BE2C (cell line): ENCODE measurements at places on chromosomes 13 and 19.

GRCh38 chr13:41408121-41408520 lies 49.2 kb upstream of the RGCC start:
- no peak for DNase-seq

GRCh38 chr13:39692660-39693438 lies 37.4 kb downstream of the COG6 start:
- no peak for DNase-seq

DNA sequence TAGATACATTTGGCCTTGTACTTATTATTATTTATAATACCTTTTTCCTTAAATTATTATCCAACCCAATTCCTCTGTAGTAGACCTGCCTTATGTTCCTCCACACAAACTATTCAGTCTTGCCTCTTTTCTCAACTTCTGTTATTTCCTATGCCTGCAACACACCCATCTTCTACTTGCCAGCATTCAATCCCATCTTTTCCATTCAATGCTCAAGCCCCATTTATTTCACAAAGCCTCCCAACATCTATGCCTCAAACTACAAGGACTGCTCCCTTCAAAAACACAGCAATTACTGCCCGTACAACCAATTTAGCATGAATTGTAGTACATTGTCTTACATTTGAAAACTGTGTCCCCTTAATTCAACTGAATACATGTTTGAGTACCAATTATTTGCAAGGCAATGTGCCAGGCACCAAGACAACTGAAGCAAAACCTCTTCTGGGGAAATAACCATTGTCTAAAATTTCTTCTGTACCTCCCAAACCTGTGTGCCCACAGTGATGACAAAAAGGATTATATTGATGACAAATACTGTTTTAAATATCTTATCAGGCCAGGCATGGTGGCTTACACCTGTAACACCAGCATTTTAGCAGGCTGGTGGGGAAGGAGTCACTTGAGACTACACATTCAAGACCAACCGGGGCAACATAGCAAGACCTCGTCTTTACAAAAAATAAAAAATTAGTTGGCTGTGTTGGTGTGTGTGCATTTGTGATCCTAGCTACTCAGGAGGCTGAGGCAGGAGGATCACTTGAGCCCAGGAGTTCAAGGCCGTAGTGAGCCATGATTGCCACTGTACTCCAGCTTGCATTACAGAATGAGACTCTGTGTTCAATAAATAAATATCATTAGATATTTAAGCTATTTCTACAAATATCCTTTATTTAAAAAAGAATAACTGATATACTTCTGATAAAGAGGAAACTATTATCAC lies 35.1 kb downstream of the ELF1 start:
- DNase-seq = no peak

- no peak for DNase-seq
These were observed 82.8 kb downstream of the CRYL1 start for GRCh38 chr13:20442798-20443381.

- DNase-seq = no peak
These were observed 2.3 kb upstream of the LYPD3 start for GRCh38 chr19:43467730-43468129.
